ENCODE measurements at places on chromosomes 2 and 18.

DNA sequence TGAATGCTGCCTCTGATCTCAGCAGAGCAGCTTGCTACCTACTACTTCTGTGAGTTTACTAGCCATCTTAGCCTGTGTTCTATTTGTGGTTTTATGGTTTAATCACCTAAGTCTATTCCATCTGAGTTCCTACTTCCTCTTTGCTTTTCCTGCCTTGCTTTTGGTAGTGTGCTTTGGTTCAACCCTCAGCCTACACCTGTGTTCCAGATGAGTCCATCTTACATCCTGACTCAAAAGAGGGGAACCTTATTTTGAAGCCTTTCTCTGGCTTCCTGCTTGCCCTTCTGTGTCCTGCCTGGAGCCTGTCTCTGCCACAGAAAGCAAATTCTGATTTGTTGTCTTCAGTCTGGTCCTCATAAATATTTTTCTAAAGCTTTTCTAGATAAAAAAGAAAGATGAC is 530.3 kb upstream of the MEX3C start:
- DNase-seq: no peak

- DNase-seq: no peak
Observed at GRCh38 chr2:216743781-216744180, 48.4 kb upstream of the IGFBP5 start.

GRCh38 chr2:230939691-230940470 is 14.8 kb upstream of the GPR55 start:
- DNase-seq: no peak

DNA sequence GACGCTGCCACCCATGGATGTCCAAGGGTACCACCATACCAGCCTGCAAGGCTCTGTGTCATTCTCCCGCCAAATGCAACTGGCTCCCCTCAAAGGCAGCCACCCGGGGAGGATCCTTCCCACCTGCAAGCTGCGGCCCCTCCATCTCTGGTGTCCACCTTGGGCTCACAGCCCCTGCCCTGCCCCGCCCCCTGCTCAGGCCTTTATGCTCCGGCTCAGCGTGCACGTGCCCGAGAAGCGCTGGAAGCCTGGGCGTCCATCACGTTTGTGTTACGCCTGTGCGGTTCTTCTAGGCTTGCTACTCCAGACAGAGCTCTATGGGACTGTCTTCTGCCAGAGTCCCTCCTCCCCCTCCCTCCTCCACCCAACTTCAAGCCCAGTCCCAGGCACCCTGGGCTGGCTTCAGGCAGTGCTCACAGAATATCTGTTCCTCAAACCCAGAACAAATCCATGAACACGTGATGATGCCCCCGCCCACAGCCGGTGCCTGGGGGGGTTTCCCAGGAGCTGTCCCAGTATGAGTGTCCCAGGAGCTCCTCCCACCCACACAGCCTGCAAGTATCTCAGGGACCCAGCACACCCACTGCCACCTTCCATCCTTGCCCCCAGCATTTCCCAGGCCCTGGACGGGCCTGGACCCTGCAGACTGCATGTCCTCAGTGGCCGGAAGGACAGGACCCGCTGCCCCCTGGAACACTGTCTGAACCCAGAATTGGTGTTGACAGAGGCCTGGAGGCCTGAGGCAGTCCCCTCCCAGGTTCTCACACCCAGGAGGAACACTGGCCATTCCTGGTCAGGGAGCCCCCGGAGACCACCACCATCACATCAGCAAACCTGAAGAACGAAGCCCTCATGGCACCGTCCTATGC is 30.3 kb downstream of the KIF1A start:
- no peak for DNase-seq

- DNase-seq: no peak
Observed at GRCh38 chr2:168744844-168745243, 57.6 kb upstream of the NOSTRIN start.

- DNase-seq: no peak
Observed at GRCh38 chr2:120703330-120703994, 32.2 kb upstream of the GLI2 start.

DNA sequence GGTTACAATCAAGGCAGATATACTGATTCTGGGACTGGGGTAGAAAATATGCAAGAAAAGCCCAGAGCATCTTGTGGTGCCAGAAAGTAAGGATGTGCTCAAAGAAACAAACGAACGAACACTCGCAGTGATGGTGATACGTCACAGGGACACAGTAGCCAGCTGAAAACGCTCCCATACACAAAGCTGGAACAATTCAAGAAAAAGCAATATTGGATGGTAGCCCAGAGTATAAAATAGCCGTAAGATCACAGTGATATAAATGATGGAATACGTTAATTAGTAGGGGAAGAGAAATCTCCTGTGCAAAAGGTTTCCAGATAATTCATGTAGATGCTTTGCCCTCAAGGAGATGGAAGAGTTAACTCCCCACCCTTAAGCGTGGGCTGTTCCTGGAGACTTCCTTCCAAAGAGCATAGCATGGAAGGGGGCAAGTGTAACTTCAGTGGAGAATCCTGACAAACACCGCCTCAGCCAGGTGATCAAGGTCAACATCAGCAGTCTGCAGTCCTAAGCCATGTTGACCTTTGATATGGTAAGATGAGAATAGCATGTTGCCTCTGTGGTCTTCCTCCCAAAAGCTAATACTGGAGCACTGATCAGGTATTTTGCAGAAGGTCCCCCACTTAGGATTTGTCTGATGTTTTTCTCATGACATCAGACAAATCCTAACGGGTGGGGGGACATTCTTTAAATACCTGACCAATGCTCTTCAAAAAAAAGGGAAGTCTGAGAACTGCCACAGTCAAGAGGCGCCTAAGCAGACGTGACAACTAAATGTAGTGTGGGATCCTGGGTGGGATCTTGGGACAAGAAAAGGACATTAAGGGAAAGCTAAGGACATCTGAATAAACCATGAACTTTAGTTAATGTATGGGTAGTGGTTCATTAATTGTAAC is 99.0 kb downstream of the NCK2 start:
- no peak for DNase-seq

GRCh38 chr18:22704586-22704918 is 228.6 kb upstream of the RBBP8 start:
- DNase-seq: no peak

DNA sequence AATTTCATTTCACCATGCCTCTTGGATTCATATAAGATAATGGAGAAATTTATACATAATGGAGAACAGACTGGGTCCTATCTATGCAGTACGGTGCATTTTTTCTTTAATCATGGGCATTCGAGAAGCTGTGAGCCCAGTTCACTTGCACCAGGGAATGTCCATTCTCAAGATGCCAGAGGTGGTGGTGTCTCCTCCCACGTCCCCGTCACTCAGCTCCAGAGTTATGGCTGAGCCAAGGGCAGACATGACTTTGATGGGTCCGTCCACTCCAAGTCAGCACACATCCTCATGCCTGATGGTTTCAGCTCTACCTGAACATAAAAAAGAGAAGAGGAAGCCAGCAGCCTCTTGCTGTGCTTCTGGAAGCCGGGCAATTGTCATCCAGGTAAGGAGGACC is 42.1 kb upstream of the CREG2 start:
- no peak for DNase-seq

DNA sequence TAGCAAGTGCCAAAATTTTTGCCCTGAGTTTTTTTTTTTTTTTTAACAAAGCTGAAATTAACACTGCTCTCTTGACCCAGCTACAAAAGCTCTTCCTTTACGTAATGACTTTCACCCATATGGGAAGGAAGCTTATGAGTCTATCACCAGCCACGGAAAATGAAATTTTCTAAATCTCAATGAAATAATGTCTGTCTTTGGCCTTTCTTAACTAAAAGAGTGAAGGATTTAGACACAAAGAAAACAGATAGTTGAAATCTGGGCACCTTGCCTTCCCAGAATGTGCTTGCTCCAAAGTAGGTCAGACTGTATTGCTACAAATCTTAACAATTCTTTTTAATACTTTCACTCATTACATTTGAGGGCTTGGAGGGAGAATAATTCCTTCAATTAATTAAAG is 180.8 kb upstream of the MGAT5 start:
- no peak for DNase-seq

GRCh38 chr18:48728204-48728833 is 189.5 kb downstream of the CTIF start:
- DNase-seq: no peak

GRCh38 chr2:120318626-120319025 is 27.3 kb upstream of the INHBB start:
- no peak for DNase-seq

GRCh38 chr2:39593439-39594393 is 72.0 kb upstream of the TMEM178A start:
- no peak for DNase-seq

DNA sequence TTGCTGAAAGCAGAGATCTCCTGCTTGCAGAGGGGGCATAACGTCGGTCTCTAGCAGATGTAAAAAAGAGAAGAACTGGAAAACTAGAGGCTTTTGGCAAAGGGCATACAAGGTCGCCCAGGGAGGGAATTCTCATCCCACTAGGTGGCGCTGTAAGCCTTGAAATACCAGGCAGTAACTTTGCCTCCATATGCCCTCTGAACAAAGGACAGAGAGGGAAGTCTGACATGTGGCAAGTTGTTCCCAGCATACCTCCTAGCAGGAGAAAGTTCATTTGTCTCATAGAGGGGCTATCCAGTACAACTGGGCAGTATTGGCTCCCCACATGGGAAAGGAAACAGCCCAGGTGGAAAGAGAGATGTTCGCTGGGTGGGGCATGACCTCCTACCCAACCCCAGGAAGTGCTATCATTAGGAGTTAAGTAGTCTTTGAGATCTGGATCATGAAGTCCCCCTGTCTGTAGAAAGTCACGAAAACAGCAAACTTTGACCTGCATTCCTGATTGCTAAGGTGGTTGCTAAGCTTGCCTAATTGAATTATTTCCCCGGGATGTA is 39.9 kb downstream of the STK17B start:
- peak; percentile 59 for DNase-seq

DNA sequence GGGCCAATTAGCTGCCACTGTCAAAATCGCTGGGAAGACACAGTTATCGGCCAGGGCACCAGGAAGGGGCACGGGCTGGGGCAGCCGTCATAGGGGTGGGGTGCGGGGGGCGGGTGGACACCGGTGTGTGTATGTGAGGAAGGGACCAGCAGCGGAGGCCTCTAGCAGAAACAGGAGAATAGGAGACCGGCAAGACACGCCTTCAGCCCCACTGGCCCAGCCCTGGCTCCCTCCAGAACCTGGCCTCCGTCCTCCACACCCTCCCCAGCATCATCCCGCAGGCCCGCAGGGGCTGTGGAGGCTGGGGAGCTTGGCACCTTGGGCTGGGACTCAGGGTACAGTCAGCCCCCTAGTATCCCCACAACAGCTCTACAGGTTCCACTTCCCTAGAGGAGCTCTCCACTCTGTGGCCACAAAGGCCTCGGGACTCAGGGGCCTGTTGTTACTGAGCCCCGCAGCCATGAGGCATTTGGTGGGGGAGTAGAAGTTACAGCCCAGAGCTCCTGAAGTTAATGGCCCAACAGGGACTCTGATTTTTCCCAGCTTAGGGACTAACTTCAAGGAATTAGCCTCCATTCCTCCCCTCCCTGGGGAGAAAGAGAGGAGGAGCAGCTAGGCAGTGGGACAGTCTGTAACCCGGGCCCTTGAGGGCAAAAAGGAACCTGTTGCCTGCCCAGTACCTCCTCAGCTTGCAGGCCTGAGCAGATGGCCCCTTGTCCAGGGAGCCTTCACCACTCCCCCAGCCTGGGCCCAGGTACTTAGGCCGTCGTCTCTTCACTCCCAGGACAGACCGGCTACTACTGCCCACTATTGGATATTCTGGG is 19.9 kb downstream of the SH2D6 start:
- no peak for DNase-seq

DNA sequence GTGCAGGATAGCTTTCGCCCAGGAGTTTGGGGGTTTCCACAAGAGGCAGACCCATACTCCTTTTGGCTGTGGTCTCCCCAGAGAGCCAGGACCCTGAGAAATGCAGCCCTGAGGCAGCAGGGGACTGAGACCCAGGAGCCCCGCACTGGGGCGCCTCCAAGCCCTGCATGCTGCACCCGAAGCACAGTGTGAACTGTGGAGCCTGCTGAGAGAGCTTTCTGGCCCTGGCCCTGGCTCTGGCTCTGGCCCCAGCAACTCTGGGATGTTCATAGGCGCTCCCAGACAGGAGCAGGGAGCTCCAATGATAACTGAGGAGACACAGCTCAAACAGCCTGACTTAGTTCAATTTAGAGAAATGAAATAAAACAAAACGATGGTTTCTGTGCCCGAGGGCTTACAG is 96.4 kb upstream of the TEX51 start:
- DNase-seq: no peak

GRCh38 chr2:47065771-47066380 is 89.2 kb downstream of the STPG4 start:
- no peak for DNase-seq

GRCh38 chr18:5197032-5197434 is at the start of gene AKAIN1:
TSS of gene AKAIN1 (minus strand) at chr18:5197257. CDS start at chr18:5197053, 204 bp downstream.
- DNase-seq: no peak

DNA sequence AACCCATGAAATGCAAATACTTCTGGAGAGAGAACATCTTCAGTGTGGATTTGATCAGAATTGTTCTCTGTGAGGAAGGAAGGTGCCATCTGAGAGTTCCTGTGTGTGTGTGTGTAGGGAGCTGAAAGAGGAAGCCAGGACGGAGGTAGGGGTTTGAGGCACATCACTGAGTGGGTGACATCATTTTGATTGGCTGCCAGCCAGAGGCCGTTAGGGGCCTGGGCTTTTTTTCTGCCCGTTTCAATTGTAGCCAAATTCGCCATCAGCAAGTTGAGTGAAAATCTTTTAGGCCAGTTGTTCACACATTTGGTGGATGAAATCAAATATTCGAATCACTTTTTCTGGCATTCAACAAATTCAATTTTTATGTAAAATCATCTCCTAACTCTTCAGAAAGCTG is 48.9 kb downstream of the TSN start:
- DNase-seq: no peak

DNA sequence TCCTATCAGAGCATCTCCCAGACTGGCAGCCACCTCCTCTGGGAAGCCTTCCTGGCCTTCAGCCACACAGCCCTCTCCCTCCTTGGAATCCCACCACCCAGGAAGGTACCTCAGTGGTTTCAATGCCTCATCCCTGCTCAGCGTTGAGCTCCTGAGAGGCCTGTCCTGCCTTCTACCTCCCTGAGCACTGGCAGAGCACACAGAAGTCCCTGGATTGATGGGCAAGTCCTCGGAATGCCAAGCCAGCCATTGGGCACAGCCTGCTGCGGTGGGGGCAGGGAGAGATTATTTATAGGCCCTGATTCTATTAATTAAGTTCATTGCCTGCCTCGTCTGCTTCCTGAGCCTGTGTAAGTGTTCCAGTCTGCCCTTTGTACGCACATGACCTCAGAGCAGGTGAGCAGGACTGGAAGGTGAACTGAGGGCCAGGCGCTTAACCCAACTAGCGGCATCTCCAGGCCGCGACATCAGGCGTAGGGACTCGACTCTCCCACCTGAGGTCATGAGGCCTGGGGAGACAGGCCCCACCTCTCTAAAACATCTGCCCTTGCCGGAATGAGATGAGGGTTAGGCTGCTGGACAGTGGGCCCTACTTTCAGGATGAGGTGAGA is 63.4 kb downstream of the SMAD7 start:
- no peak for DNase-seq

- no peak for DNase-seq
Observed at GRCh38 chr2:186445506-186445905, 40.6 kb upstream of the ZC3H15 start.

Measured in central memory CD4-positive, alpha-beta T cell (primary cell).